ENCODE measurements at places on chromosomes 3 and 15. TPM values are rescaled to one million over a fixed set of nuclear protein-coding genes. Genes with fewer than 3 reads are reported as not detected.

- no peak for DNase-seq
Observed at GRCh38 chr15:100229181-100230163, 112.3 kb downstream of the ADAMTS17 start.

GRCh38 chr15:45030743-45031142 is 7.7 kb downstream of the SORD start:
- no peak for DNase-seq

- no peak for DNase-seq
Observed at GRCh38 chr15:82835391-82835917, 26.0 kb downstream of the WHAMM start.

GRCh38 chr3:31896648-31897433 is 84.2 kb downstream of the OSBPL10 start:
- no peak for DNase-seq

- DNase-seq: no peak
Observed at GRCh38 chr15:64865998-64866520, 24.3 kb downstream of the PLEKHO2 start.

DNA sequence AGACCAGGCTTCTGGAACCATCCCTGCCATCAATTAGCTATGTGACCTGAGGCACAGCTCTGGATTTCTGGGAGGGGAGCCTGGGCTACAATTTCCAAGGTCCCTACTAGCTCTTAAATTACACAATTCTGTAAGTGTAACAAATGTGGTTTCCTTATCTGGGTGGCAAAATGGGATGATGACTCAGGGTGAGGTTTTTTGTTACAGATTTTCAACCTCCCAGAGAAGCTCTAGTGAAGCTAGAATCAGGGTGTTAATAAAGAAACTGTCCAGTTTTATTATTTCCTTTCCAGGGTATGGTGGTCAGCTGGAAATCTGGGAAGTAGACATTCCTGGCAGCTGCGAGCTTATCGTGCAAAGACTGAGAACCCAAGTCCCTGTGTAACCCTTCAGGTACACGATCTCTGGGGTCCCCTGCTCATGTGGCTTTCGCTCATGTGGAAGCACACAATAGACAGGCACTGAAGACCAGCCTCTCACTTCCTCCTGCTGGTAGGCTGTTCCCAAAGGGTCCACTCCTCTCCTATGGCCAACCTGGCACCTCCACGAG is 7.3 kb downstream of the RAB27A start:
- peak; percentile 77 for DNase-seq

- DNase-seq: no peak
Observed at GRCh38 chr3:48187579-48188265, 495 bp downstream of the CDC25A start.

DNA sequence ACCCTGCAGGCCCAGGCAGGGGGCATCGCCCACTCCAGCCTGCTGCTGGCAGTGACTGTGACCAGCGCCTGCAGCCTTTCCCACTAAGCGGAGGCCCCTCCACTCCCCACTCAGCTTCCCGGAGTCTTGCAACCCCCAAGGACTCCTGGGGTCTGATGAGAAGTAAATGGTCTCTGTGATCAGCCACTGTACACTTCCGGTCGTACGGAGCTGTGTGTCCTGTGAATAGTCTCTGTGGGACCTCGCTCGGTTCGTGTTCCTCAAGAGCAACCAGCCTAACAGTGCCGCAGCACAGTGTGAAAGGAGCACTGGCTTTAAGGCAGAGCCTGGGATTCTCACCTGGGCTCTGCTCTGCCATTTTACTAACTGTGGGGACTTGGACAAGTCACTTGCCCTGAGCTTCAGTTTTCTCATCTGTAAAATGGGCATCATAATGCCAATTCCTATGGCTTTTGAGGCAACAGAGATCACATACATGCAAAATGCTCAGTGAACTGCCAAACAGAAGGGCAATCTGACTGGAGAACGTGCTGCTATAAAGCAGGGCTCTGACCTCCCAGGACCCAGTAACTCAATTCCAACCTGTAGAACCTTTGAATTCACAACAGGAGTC is 26.7 kb downstream of the TMEM43 start:
- DNase-seq: no peak

Gene ACKR2
- 2.3 TPM for total RNA-seq

Gene FSIP1
- total RNA-seq: 1.5 TPM

Gene SLC27A2
- 77.6 TPM for total RNA-seq

Gene ZMYND10
- 1.4 TPM for total RNA-seq

Gene CKMT1A
- total RNA-seq: not detected

Gene BNC1
- total RNA-seq: not detected

Gene IQCF5
- total RNA-seq: not detected
